ENCODE measurements at places on chromosomes 11 and 22.
A peak's percentile ranks its signal among the peaks of the same experiment; 100 is the strongest.

DNA sequence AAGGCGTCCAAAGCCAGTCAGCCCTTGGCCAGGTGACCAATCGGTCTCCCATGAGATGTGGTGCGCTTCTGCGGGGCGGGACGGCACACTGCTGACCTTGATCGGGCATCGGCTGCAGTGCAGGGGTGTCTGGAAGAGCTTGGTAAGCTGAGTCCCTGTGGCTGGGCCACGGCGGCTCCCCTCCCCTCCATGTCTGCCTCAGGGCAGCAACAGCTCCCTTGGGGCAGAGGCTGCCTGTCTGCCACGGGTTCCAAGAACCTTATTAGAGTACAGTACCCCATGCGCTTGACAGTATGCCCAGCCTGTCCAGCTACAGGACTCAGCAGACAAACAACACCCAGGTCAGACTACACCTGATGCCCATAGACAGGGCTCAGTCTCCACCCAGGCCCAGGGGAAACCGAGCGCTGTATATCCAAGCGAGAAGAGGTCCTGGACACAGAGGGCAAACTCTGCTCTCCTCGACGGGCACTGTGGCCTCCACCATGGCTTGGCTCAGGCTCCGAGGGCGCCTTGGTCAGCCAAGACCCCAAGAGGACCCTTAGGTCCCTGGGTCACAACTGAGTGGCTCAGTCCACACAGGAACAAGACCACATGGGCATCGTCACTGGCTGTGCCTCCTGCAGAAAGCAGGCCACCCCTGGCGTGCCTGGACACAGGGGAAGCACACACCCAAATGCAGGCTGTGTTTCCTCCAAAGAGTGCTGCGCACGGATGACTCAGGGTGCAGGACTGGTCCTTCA is 18.9 kb downstream of the TSPAN32 start:
- no peak for DNase-seq

GRCh38 chr11:120293038-120293800 is 31.9 kb upstream of the TLCD5 start:
- DNase-seq = no peak

- DNase-seq = no peak
These were observed 573.7 kb upstream of the ANO3 start for GRCh38 chr11:25758145-25758661.

DNA sequence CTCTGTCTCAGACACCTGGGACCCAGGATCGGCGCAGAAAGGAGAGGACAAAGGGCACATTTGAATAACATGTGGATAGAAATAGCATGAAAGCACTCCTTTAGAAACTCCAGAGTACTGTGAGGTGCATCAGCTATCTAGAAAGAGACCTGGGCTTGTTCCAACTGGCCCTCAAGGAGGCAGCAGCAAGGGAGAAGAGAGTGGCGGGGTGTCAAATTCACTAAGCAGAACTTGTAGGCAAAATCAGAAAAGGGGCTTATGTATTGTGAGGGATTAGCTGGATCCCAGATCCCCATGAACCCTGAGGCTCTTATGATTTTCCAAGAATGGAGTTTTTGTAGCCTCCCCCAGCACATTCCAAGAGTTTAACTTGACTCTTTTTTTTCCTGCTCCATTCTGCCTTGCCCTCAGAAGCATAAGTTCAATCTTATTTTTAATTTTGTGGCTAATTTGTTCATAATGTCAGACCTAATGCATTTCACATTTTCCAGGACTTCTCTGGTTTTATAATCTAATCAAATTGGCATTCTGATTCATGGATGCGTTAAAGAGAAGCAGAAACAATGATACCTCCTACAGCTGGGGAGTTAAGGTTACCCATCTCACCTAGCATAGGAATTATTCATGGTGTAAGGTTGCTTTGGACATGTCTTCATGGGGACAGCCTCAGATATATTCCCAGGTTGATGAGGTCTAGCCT is 33.6 kb downstream of the USH1C start:
- no peak for DNase-seq

- DNase-seq = peak; percentile 14
These were observed 22.1 kb downstream of the FLI1 start for GRCh38 chr11:128715691-128716561.

DNA sequence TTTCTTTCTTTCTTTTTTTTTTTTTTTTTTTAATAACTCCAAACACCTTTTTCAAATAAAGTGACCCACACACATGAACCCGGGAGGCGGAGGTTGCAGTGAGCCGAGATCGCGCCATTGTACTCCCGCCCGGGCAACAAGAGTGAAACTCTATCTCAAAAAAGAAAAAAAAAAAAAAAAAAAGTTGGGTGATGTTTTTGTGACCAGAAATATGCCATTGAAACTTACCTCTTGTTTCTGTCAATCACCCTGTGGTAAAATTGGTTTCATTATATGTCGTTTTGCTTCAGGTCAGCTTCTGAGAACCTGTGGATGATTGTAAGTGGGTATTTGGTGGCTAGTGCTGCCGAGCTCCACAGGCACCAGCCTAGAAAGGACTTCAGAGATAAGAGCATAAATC is 238.8 kb downstream of the TBC1D22A start:
- no peak for DNase-seq

GRCh38 chr11:120017582-120018150 is 120.2 kb downstream of the TRIM29 start:
- DNase-seq = no peak

DNA sequence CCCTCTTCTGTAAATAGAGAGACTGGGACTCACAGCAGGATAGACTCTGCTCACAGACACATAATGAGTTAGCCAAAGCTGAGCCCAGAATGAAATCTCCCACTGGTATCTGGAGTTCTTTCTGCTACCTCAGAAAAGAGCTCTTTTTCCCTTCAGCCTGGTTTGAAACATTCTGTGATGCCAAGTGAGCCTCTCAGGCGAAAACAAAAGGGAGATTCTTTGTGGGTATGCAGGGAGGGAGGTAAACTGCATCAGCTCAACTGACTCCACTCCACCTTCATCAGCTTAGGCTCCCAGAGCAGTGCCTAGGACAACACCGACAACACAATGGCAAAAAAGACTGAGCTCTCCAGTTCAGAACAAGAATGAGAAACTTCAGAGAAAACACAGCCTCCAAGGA is 55.1 kb upstream of the SCUBE2 start:
- no peak for DNase-seq

Data from CD4-positive, alpha-beta T cell treated with Interleukin-6 at 100 ng/mL for 8 hours (primary cell).